Sigmoid colon (tissue), 7 donors: ENCODE measurements at places on chromosomes 12 and 14. TPM values are rescaled to one million over a fixed set of nuclear protein-coding genes. Genes with fewer than 3 reads are reported as not detected.

GRCh38 chr12:62466018-62466593 is 520 bp upstream of the MON2 start:
- no peaks in the 10 kb centered on the region for H3K36me3 ChIP-seq
- peak; percentile 72 for DNase-seq
- H3K4me1 ChIP-seq: peaks cover 17% of the 10 kb centered on the region
- H3K27ac ChIP-seq: peak overlapping the region; percentile 92
- no peaks in the 10 kb centered on the region for H3K27me3 ChIP-seq

Gene TBPL2
- total RNA-seq: not detected

- no peak overlapping the region for H3K4me3 ChIP-seq
- no peak for DNase-seq
- peaks cover 9% of the 10 kb centered on the region for H3K36me3 ChIP-seq
Observed at GRCh38 chr14:63535918-63536317, 7.3 kb downstream of the PPP2R5E start.

DNA sequence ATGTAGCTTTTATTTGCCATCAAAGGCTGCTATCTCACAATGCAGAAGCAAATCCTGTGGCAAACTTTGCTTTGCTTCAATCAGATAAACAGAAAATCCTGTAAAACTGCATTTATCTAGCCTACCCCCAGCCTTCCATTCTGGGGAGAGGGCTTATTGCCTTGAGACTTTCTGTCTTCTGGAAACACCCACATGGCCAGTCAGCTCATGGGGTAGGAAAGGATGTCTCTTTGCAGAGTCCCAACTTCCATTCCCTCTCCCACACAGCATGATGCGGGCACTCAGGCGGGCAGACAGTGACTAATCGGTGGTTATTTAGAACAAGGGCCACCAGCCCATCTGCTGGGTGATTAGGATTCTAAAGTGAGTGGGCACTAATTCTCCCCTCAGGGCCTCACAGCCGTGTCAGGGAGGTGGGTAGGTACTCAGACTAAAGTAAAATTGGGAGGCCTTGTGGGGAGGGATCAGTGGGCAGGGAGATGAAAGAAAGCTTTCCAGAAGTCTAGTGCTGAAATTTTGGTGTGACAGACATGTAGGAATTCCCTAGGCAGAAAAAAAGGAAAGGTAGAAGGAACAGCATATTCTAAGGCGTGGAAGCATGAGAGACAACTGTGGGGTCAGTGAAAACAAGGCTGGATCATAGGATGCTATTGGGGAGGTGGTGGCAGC is 720.5 kb downstream of the VRK1 start:
- no peaks in the 10 kb centered on the region for H3K4me1 ChIP-seq
- no peaks in the 10 kb centered on the region for H3K27me3 ChIP-seq
- no peaks in the 10 kb centered on the region for H3K36me3 ChIP-seq
- H3K4me3 ChIP-seq: no peak overlapping the region
- DNase-seq: no peak

DNA sequence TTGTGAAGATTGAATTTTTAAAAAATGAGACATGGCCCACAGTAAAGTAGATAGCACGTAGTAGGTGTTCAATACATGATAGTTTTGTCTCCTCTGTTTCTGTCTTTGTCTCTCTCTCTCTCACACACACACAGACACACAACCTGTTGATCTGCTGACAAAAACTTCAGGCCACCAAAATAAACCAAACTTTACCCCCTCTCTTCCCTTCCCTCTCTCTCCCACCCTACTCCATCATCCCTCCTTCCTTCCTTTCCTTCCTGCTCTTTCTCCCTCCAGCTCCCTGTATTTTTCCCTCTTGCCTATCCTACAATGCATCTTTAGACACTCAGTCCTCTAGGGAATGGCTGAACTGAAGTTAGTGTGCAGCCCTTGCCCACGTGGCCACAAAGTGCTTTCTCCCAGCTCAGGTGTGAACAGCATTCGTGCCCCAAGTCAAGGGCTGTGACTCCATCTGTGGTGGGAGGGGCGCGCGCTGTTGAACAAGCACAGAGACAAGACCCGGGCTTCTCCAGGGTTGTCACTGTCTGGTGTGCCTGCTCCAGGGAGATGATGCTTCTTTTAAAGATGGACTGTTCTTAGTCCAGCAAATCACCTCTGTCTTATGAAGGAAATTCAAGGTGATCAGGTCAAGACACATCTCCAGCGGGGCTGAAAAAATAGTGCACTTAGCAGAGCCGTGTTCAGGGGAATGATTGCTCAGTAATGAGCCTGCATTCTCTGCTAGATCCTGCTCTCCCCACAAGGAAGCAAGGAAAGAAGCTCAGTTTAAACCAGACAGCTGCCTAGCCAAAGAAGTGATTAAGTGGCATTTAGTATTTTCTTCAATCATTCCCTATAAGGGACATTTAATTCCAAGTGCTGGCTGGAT is 75.3 kb downstream of the WSCD2 start:
- H3K27ac ChIP-seq: no peak overlapping the region
- no peak overlapping the region for H3K4me3 ChIP-seq
- no peaks in the 10 kb centered on the region for H3K4me1 ChIP-seq
- no peaks in the 10 kb centered on the region for H3K27me3 ChIP-seq

- no peak for DNase-seq
- H3K4me3 ChIP-seq: no peak overlapping the region
- H3K27me3 ChIP-seq: no peaks in the 10 kb centered on the region
- H3K36me3 ChIP-seq: no peaks in the 10 kb centered on the region
- H3K27ac ChIP-seq: no peak overlapping the region
Observed at GRCh38 chr12:87779016-87779415, 250.2 kb downstream of the C12orf50 start.

- H3K27ac ChIP-seq: no peak overlapping the region
- H3K4me1 ChIP-seq: no peaks in the 10 kb centered on the region
- no peak for DNase-seq
- H3K27me3 ChIP-seq: no peaks in the 10 kb centered on the region
Observed at GRCh38 chr14:73862480-73862879, 10.8 kb downstream of the PTGR2 start.

Gene SLC48A1
- total RNA-seq: 46.6 TPM

Gene KLRB1
- 1.1 TPM for total RNA-seq

Gene FAM222A
- total RNA-seq: 1.1 TPM

- H3K27me3 ChIP-seq: no peaks in the 10 kb centered on the region
- H3K27ac ChIP-seq: no peak overlapping the region
- H3K4me1 ChIP-seq: no peaks in the 10 kb centered on the region
- H3K4me3 ChIP-seq: no peak overlapping the region
- H3K36me3 ChIP-seq: no peaks in the 10 kb centered on the region
- no peak for DNase-seq
Observed at GRCh38 chr12:40215982-40216381, 8.8 kb upstream of the LRRK2 start.

DNA sequence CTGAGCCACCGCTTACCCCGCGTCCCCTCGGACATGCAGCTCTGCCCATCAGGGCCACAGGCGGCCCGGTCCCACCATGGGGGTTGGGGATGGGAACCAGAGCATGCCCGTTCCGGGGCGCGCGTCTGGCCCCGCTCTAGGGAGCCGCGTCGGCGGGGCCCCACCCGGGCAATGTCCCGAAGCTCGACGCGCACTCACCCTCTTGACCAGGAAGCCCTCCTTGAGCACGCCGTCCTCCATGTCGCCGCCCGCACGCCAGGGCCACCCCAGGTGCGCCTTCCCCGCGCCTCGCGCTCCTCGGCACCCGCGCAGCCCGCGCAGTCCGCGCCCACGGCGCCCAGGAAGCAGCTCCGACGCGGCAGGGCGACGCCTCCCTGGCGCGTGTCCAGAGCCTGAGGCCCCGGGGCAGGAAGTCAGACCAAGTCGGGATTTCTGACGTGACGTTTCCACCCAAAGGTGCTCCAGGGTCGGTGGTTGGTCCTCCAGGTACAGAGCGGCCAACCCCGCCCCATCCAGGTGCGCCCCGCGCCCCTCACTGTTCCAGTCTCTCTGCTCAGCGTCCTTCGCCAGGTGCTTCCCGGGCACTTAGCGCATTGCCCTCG is at the start of gene PLEK2:
PLEK2 (minus strand) TSS at position 346 of the 602 bp plus-strand sequence; CDS start at position 240, 106 bp downstream.
- peaks cover 47% of the 10 kb centered on the region for H3K27me3 ChIP-seq
- H3K4me1 ChIP-seq: peaks cover 13% of the 10 kb centered on the region
- no peaks in the 10 kb centered on the region for H3K36me3 ChIP-seq
- H3K27ac ChIP-seq: no peak within 1 kb of the TSS
- H3K4me3 ChIP-seq: peak within 1 kb of the TSS; percentile 42
- peak; percentile 62 for DNase-seq

- H3K4me1 ChIP-seq: no peaks in the 10 kb centered on the region
- H3K36me3 ChIP-seq: no peaks in the 10 kb centered on the region
- no peak overlapping the region for H3K4me3 ChIP-seq
- H3K27ac ChIP-seq: no peak overlapping the region
- DNase-seq: no peak
Observed at GRCh38 chr14:63290741-63291430, 27.8 kb downstream of the GPHB5 start.

- H3K4me3 ChIP-seq: no peak overlapping the region
- H3K4me1 ChIP-seq: peaks cover 17% of the 10 kb centered on the region
Observed at GRCh38 chr12:28223025-28223554, 32.8 kb downstream of the CCDC91 start.

- H3K4me3 ChIP-seq: no peak overlapping the region
- H3K27me3 ChIP-seq: no peaks in the 10 kb centered on the region
- no peaks in the 10 kb centered on the region for H3K36me3 ChIP-seq
- no peaks in the 10 kb centered on the region for H3K4me1 ChIP-seq
Observed at GRCh38 chr12:1332327-1332726, 262.1 kb downstream of the FBXL14 start.

Gene C12orf42
- total RNA-seq: not detected

DNA sequence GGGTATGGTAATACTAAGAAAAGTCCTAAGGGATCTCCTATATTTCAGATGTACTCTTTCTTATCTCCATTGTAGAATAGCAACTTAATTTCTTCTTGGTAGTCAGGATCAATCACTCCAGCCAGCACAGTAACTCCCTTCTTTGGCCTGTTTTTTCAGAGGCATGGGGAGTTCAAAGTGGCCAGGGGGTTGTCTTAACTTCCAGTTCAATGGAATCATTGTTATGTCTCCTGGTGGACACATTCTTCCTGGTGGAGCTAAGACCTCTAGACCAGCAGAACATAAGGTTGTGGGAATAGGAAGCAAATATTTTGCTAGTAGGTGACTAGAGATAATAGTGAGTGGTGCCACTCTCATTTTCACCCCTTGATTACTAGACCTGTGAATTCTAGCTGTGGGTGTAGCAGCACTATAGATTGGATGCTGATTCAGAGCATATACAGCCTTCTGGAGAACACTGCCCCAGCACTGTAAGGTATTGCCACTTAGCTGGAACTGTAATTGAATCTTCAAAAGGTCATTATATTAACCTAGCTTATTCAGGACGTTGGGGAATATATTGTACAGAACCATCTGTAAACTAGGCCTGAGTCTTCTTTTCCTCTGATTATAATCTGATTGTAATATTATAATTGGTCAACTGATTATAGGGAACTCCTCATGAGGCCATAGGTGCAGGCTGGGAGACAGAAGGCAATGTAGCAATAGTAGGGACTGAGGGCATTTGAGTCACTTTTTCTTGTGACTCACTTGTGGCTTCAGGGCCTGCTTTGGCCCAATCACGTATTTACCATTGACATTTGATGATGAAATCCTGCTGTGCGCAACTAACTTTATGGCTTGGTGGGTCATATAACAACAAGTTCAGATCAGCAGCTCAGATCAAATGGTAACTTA is 60.2 kb upstream of the ATP2B1 start:
- no peaks in the 10 kb centered on the region for H3K4me1 ChIP-seq
- no peak for DNase-seq
- no peak overlapping the region for H3K27ac ChIP-seq
- no peak overlapping the region for H3K4me3 ChIP-seq

Gene MORN3
- not detected for total RNA-seq

DNA sequence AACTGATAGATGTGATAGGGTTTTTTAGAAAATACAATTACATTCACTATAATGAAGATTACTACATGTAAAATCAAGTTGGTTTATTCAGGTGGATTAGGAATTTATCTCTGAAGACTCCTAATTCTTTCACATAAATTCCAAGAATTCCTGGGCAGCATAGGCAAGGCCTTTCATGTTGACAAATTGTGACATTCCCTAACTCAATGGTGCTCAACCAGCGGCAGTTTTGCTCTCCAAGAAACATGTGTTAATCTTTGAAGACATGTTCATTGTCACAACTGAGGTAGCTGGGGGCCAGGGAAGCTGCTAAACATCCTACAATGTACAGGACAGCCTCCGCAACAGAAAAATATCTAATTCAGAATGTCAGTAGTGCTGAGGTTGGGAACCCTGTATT is 46.3 kb downstream of the PTPRQ start:
- no peaks in the 10 kb centered on the region for H3K27me3 ChIP-seq
- DNase-seq: no peak
- H3K4me3 ChIP-seq: no peak overlapping the region
- no peaks in the 10 kb centered on the region for H3K4me1 ChIP-seq

DNA sequence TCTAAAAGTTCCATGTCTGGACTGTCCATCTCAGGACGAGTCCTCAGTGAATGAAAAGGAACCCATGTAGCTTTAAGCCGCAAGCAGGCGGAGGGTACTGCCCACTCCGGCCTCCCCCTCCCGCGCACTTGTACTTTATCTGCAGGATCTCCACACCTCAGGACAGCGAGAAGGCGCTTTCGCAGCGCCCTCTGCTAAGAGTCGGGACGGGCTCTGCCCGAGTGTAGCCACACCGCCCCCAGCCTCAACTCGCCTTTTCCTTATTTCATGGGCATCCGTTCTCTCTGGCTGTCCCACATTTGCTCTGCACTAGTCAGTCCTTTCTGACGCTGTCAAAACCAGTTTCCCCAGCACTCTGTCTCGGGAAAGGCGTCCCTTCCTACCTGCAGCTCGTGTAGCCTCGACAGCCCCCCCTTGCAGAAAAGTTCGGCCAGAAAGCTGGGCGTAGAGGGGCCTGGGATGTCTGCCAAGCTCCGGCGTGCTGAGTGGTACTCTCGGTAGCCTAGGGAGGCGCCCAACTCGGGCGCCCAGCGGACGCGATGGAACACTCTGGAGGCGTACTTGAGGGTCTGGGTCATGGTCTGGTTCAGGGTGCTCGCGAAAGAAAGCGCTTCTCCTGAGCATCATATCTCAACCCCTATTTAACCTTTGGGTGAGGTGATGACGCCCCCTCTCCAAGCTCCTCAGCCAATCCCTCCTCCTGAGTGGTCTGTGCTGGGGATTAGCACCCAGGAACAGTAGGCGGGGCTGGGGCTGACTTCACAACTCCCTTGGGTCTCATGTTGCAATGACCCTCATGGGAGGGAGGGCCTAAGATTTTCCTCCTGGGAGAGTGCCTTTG is at the start of gene CYP27B1:
CYP27B1 (minus strand) TSS at position 615 of the 841 bp plus-strand sequence; CDS start at position 578, 37 bp downstream.
- no peaks in the 10 kb centered on the region for H3K36me3 ChIP-seq
- H3K27me3 ChIP-seq: peaks cover 47% of the 10 kb centered on the region
- H3K27ac ChIP-seq: no peak within 1 kb of the TSS
- peaks cover 35% of the 10 kb centered on the region for H3K4me1 ChIP-seq

Gene IGFBP6
- total RNA-seq: 127 TPM
